LHCN-M2 (cell line): ENCODE measurements at places on chromosomes 3 and 15. TPM values are rescaled to one million over a fixed set of nuclear protein-coding genes. Genes with fewer than 3 reads are reported as not detected.

MYRIP gene
- 0.11 TPM in 1 of 2 replicates, not detected in the other for total RNA-seq

CRELD1 gene
- 9.9 and 10.4 TPM in 2 replicates for total RNA-seq

SLC22A13 gene
- total RNA-seq: 0.29 and 1.2 TPM in 2 replicates

INTS14 gene
- 32.6 and 36.6 TPM in 2 replicates for total RNA-seq

GOLGA8G gene
- total RNA-seq: under 0.01 and 0.11 TPM in 2 replicates

LYSMD4 gene
- 5.6 and 7.5 TPM in 2 replicates for total RNA-seq

RPL39L gene
- 11.9 and 23.9 TPM in 2 replicates for total RNA-seq

OXTR gene
- total RNA-seq: 17.7 and 18.2 TPM in 2 replicates

UBE2E2 gene
- total RNA-seq: 32.4 and 33.1 TPM in 2 replicates

ACP3 gene
- 0.80 and 1.7 TPM in 2 replicates for total RNA-seq

SLC41A3 gene
- 41.2 and 45.6 TPM in 2 replicates for total RNA-seq

WWTR1 gene
- total RNA-seq: 59.1 and 73.5 TPM in 2 replicates

TKT gene
- 212 and 235 TPM in 2 replicates for total RNA-seq

ZNF774 gene
- total RNA-seq: 0.75 and 0.77 TPM in 2 replicates

TAGLN3 gene
- total RNA-seq: not detected in 2 replicates

TNFAIP8L3 gene
- 141 and 162 TPM in 2 replicates for total RNA-seq

CCK gene
- not detected in 2 replicates for total RNA-seq

TMEM202 gene
- not detected in 2 replicates for total RNA-seq

IFT80 gene
- 30.7 and 48.6 TPM in 2 replicates for total RNA-seq

HIGD2B gene
- not detected in 2 replicates for total RNA-seq

MANF gene
- total RNA-seq: 122 and 126 TPM in 2 replicates

ANKRD34C gene
- not detected in 2 replicates for total RNA-seq

AADACL2 gene
- total RNA-seq: not detected in 2 replicates

CYP1A2 gene
- total RNA-seq: not detected in 2 replicates

DTWD1 gene
- total RNA-seq: 20.6 and 23.8 TPM in 2 replicates

FRMD4B gene
- 2.6 and 5.6 TPM in 2 replicates for total RNA-seq
